Activated naive CD8-positive, alpha-beta T cell treated with anti-CD3 and anti-CD28 coated beads for 36 hours (primary cell): ENCODE measurements at places on chromosomes 7 and 10. TPM values are rescaled to one million over a fixed set of nuclear protein-coding genes. Genes with fewer than 3 reads are reported as not detected.

DNA sequence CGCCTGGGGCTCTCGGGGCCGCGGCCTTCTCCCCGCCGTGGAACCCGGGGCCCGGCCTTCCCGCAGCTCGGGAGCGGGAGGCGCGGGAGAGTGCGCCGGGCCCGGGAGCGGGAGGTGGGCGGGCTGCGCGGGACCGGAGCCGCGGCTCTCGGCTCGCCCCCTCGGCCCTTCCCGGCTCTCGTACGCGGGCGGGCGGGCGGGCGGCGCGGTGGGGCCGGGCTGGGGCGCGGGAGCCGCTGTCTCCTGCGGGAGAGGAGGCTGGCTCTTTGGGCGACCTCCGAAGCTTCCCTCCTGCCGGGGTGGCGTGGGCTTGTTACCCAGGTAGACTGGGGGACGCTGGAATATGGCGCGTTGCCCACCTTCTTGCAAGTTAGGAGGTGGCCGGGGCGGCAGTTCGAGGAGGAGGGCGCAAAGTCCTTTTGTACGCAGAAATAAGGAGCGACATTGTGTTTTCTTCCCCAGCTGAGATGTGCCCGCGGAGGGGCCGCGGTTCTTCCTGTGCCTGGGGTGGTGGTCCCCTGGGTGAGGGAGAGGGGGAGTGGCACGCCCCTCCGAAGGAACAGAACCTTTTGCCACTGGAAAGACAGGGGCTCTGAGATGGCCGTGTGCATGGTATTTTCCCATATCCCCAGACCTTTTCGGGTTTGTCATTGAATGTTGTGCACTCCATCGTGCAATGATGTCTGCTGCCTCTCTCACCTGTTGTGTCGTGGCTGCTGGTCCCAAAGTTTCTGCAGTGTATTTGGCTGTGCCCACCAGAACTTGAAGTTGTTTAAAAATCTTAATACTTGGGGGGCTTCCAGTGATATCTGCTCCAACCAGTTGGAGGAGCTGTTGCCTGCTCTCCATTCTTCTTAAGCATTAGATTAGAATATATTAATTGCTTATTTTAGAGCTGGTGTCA is 844 bp downstream of the NRF1 start:
- peak; percentile 19 for DNase-seq
- H3K36me3 ChIP-seq = peaks cover 32% of the 10 kb centered on the region
- H3K4me1 ChIP-seq = peaks cover 51% of the 10 kb centered on the region
- H3K27me3 ChIP-seq = no peaks in the 10 kb centered on the region
- H3K27ac ChIP-seq = peak overlapping the region; percentile 93

DNA sequence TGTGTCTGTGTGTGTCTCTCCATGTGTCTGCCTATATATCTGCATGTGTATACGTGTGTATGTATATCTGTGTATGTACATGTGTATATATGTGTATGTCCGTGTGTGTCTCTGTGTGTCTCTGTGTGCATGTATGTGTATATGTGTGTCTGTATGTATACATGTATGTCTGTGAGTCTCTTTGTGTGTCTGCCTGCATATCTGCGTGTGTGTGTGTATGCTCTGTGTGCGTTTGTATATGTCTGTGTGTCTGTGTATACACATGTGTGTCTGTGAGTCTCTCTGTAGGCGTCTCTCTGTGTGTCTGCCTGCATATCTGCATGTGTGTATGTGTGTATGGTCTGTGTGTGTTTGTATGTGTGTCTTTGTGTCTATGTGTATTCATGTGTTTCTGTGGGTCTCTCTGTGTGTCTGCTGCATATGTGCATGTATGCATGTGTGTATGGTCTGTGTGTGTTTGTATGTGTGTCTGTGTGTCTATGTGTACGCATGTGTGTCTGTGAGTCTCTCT is 23.7 kb upstream of the KLF6 start:
- H3K27me3 ChIP-seq = no peaks in the 10 kb centered on the region
- peaks cover 66% of the 10 kb centered on the region for H3K4me1 ChIP-seq
- no peak overlapping the region for H3K4me3 ChIP-seq

DNA sequence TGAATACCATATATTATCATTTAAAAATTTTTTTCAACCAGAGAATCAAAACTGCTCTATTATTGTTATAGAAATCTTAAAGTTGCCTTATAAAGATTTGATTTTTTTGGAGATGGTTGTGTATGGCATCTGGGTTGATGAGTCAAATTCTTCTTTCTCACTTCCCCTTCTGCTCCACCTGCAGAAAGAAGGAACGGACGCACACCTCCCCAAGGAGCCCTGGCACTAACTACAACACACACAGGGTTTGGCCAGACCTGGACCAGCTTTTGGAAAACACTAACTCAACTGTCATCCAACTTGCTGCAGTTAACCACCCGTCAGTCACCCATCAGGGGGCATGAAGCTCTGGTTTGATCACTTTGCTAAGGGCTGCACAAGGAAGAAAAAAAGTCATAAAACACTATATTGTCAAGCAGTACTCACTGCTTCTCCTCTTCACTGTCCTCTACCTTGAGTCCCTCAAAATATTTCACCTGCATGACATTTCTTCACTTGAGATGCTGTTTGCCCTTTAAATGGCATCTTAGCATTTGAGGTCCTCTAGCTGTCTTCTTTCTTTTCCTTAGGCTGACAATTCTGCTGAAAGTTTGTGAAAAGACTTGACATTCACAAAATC is 266.7 kb upstream of the PHF14 start:
- no peaks in the 10 kb centered on the region for H3K27me3 ChIP-seq
- H3K4me3 ChIP-seq = no peak overlapping the region
- no peaks in the 10 kb centered on the region for H3K4me1 ChIP-seq
- no peaks in the 10 kb centered on the region for H3K36me3 ChIP-seq
- DNase-seq = no peak
- no peak overlapping the region for H3K27ac ChIP-seq

- H3K27me3 ChIP-seq = no peaks in the 10 kb centered on the region
- no peaks in the 10 kb centered on the region for H3K36me3 ChIP-seq
Measured at GRCh38 chr7:13860734-13861133, 128.7 kb downstream of the ETV1 start.

GRCh38 chr10:50316174-50316573 is 64.9 kb upstream of the ASAH2 start:
- no peaks in the 10 kb centered on the region for H3K27me3 ChIP-seq
- DNase-seq = no peak
- H3K4me3 ChIP-seq = no peak overlapping the region
- H3K36me3 ChIP-seq = peaks cover 24% of the 10 kb centered on the region
- H3K27ac ChIP-seq = no peak overlapping the region
- peaks cover 3% of the 10 kb centered on the region for H3K4me1 ChIP-seq

GRCh38 chr10:1050554-1050953 is 1.6 kb upstream of the IDI1 start:
- no peaks in the 10 kb centered on the region for H3K27me3 ChIP-seq
- H3K4me3 ChIP-seq = peak overlapping the region; percentile 97
- peaks cover 47% of the 10 kb centered on the region for H3K36me3 ChIP-seq

The CHAT gene
- not detected for total RNA-seq
